ENCODE measurements at places on chromosomes 7 and 10. TPM values are rescaled to one million over a fixed set of nuclear protein-coding genes. Genes with fewer than 3 reads are reported as not detected.
A peak's percentile ranks its signal among the peaks of the same experiment; 100 is the strongest.

Gene CAMK1D
- total RNA-seq, result 29.7 TPM

DNA sequence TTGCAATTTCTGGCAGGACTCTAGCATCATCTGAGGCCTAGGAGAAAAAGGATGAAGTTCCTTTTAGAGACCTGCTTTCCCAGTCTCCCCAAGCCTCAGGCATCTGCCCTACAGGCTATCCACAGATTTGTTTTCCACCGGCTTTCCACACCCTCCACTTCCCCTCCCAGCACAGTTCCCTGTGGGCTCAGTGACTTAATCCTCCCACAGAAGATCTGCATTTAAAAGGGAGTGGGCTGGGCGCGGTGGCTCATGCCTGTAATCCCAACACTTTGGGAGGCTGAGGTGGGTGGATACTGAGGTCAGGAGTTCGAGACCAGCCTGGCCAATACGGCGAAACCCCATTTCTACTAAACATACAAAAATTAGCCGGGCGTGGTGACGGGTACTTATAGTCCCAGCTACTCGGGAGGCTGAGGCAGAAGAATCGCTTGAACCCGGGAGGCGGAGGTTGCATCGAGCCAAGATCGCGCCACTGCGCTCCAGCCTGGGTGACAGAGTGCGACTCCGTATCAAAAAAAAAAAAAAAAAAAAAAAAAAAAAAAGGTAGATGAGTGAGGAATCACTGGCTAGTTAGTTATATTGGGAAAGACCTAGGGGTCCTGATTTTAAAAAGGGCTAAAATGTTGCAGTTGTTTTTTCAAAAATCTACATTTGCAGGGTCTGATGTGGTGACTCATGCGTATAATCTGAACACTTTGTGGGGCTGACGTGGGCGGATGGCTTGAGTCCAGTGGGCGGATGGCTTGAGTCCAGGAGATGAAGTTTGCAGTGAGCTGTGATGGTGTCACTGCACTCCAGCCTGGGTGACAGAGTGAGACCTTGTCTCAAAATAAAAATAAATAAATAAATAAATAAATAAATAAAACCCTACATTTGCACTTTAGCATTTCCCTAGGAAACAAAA, 119.5 kb downstream of the BAMBI start:
- no peak for DNase-seq

Gene TRIM73
- 1.1 TPM for total RNA-seq

GRCh38 chr10:13536674-13537366, 8.0 kb upstream of the BEND7 start:
- DNase-seq, result peak; percentile 51

- DNase-seq, result no peak
Observed at GRCh38 chr10:58209669-58210068, 58.0 kb downstream of the IPMK start.

GRCh38 chr10:80443531-80443974, 10.6 kb upstream of the TSPAN14 start:
- peak; percentile 32 for DNase-seq

GRCh38 chr10:70066190-70066589, 13.5 kb downstream of the MACROH2A2 start:
- DNase-seq, result no peak

DNA sequence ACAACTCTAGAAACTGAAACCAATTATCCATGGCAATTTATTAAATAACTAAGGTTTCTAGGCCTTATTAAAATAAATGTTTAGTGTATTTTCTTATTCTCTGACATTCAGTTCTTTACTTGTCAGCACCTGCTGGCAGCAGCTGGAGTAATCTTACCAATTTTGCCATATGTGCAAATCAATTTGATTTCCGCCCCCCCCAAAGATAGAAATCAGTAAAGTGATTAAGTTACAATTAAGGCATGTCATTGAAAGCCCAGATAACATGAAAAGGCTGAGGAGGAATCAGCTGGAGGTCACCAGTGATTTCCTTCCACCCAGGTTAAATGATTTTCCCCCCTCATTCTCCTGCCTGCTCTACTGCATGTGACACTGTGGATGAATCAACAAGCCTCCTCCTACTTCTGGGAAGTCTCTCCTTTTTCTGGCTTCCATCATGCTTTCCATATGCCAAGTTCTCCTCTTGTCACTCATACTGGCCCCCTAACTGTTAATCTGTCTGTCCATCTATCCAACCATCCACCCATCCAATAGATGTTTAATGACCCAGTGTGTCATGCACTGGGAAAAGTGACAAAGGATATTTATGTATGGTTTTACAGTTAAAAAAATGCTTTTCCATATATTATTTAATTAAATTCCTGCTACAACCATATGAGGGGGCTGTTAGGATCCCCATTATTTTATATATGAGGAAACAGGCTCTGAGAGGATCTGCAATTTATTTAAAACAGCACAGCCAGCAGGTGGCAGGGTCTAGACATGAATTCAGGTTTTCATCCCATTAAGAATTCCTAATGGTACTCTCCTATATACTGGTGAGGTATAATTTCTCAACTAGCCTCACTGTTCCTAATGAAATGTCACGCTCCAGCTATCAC, 116.5 kb downstream of the ATXN7L1 start:
- DNase-seq, result peak; percentile 63

Gene ACSM6
- not detected for total RNA-seq

DNA sequence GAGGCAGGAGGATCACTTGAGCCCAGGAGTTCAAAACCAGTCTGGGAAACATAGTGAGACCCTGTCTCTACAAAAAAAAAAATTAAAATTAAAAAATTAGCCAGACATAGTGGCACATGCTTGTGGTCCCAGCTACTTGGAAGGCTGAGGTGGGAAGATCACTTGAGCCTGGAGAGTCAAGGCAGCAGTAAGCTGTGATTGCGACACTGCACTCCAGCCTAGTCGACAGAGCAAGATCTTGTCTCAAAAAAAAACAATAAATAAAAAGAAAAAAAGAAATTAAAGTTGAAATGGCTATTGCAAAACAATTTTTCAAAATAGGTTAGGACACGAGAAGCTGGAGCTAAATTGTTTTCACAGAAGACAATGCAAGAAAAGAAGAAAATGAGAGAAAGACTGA, 379.0 kb upstream of the RNF32 start:
- DNase-seq, result no peak

DNA sequence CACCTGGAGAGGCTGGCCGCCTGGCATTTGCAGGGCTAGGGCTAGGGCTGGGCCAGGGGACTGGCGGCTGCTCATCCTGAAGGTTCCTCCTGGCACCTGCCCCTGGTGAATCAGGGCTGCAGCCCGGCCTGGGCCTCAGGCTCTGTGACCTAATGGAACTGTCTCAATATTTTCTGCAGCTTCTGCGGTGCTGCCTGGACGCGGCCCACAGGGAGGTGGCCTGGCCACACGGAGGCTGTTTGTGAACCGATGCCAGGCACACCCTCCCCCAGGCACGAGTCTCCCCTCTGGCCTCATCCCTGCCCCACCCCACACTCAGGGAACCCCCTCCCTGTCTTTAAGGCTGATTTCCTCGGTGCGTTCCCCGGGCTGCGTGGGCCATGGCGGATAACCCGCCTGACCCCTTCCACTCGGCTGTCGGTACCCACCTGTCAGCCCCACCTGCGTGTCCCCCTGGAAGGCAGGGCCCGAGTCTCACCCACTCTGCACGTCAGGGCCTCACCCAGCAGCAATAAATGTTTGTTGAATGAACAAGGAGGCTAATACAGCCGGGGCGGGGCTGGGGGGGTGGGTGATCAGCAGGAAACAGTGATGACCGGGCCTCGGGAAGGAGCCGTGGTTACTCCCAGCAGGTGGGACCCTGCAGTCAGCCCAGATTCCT, 54.5 kb upstream of the DNAJB6 start:
- peak; percentile 65 for DNase-seq

- peak; percentile 68 for DNase-seq
Observed at GRCh38 chr7:155490697-155491628, 33.0 kb downstream of the EN2 start.

Gene CPA2
- total RNA-seq, result 0.48 TPM
